Renal cortical epithelial cell (primary cell): ENCODE measurements at places on chromosomes 11 and 22. TPM values are rescaled to one million over a fixed set of nuclear protein-coding genes. Genes with fewer than 3 reads are reported as not detected.

DNA sequence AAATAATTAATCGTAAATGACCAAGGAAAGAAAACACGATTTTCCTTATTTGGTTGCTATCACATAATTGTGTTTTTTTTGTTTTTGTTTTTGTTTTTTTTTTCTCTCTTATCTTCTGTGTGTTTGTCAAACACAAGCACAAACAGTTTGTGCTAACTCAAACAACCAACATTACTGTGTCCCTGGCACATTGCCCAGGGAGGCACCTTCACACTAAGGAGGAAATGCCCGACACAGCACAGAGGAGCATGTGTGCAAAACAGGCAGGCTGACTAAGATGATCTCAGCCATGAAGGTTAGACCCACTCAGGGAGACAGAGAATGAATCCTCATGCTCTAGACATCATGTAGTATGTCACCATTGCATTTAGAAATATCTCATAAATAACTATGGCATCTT lies 130.1 kb downstream of the SOX6 start:
- peak; percentile 83 for DNase-seq

- DNase-seq, result no peak
Measured at GRCh38 chr22:47879346-47879745, 1116.9 kb downstream of the TBC1D22A start.

DNA sequence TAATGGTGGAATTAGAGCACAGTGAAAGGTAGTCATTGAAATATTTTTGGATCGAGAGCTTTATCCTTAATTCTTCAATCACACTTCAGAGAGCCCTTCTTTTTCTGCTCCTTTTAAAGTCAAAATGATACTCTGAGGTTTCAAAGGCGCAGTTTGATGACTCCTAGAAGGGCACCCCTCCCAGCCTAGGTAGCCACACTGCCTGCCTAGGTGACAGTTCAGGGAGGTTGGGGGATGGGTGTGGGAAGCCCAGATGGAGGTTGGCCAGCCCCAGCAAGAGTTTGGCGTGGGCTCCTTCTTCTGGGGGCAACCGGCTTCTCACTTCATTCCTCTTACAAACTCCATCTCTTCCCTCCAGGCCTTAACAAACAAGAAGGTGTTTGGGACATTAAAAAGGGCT lies 28.6 kb upstream of the PHF21A start:
- DNase-seq, result no peak

- DNase-seq, result no peak
Measured at GRCh38 chr11:367956-368413, 1.3 kb upstream of the B4GALNT4 start.

DNA sequence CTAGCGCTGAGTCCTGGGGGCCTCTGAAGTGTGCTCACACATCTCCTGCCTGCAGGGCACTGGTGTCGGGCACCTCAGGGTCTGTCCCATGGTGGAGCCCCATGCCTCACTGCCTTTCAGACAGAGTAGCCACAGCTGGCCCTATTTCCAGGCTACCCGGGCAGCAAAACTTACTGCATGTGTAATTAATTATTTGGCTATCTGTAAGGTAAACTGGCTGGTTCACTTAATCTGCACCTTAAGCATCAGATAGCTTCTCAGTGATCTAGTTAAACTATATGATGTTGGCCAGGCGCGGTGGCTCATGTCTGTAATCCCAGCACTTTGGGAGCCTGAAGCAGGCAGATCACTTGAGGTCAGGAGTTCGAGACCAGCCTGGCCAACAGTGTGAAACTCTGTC lies 5.3 kb downstream of the PNPLA3 start:
- no peak for DNase-seq

GRCh38 chr11:76238551-76238950 lies 32.2 kb upstream of the WNT11 start:
- no peak for DNase-seq

DNA sequence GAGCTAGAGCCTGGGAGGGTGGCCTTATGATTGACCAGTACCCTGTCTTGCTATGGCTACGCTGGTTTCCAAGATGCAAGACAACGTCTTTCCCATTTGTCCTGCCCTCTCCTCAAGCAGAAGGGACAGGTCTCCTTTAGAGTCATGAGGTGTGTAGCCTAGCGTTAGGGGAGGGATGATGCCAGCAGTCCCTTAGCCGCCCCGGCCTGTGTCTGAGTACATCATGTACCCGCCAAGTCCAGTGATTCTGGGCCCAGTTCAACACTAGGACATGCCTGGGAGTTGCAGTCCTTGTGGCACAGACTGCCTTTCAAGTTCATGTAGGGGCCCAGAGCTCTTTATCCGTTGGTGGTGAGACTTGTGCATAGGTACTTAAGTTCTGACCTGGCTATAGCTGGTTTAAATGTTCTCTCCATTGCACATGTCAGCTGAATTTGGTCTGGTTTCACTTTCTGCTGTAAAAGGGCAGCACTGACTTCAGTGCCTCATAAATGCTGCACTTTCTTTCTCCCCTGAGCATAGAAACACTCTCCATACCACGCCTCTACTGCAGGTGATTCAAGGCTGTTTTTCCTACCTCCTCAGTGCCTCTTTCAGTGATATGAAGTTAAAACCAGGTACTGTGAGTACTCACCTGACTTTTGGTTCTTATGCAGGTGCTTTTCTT lies 151.1 kb downstream of the METTL15 start:
- DNase-seq, result no peak

DNA sequence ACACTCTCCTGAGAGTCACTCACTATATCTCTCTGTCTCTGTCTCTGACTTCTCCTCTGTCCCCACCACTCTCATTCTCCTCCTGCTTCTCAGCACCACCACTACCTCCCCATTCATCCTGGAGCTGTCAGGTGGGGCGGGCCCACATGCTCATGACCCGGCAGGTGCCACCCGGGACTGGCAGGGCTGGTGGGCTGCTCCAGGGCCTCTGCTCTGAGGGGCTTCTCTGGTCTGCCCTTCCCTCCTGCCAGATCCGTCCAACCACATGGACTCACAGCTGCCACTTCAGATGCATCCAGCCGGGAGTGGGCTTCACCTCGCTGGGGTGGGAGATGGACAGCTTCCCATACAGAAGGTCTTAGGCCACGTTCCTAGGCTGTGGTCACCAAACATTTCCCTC lies 4.8 kb upstream of the EMID1 start:
- no peak for DNase-seq

- DNase-seq, result no peak
Measured at GRCh38 chr11:69335007-69335780, 41.2 kb downstream of the MYEOV start.

- no peak for DNase-seq
Measured at GRCh38 chr11:1747753-1748635, 2.4 kb downstream of the IFITM10 start.

DNA sequence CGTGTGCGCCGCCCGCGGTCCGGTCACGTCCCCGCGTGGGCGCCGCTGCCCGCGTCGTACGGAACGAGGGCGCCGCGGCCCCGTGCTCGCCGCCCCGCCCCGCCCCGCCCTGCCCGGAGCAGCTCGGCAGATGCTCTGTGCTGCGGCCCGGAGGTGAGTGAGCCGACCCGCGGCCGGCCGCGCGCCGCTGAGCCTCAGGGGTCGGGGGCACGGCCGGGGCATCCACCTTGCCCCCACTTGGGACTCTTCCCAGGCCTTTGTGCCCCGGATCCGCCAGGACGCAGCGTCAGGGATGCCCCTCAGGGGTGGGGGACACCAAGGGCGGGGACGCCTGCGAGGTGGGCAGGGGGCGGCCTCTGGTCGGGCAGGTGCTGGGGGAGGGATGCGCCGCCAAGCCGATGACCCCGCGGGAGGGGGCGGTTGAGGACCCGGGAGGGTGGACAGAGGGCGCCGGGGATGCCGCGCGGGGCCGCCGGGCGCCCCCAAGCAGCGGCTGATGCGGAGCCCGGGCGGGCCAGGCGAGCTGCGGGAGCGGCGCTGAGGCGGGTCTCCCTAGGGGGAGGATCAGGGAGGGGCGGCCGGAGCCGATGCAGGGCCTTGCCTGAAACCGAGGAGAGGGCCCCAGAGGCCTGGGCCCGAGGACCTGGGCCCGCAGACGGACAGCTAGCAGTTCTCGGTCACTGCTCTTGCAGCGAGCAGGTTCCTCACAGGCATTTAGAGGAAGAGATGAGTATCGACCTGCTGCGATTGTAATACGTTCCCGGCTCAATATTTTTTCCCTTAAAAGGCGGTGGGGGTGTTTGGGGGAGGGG lies at the start of gene GNAZ:
Gene GNAZ (plus strand): TSS at position 102 of the 812 bp plus-strand sequence. CDS start 25,177 bp downstream, outside the sequence.
- no peak for DNase-seq

- DNase-seq, result no peak
Measured at GRCh38 chr22:24205438-24206195, 24.3 kb downstream of the SUSD2 start.

DNA sequence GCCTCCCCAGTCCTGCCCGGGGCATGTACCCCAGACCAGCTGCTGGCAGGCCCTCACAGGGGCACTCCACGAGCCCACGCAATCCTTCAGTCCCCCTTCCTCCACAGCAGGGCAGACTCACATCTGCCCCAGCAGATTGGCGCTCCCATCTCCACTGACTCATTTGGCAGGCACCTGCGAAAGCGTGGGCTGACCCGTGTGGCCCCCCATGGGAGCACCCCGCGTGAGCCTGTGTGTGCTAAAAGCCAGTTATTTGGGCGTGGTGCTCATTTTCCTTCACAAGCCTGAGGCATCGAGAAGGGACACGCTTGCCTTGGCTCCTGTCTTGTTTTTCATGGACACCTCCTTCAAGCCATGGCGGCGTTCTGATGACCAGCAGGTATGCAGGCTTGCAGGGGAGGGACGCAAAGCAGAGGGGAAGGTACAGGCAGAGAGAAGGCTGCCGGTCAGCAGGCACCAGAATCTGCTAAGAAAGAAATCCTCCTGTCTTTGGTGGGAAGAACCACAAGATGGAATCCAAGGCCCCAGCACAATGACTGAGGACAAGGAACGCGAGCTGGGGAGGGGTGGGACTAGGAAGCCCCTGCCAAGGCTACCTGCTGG lies 8.6 kb downstream of the NECTIN1 start:
- no peak for DNase-seq

GRCh38 chr11:19595840-19596751 lies 116.5 kb upstream of the NAV2 start:
- DNase-seq, result peak; percentile 13

GRCh38 chr11:1485504-1485885 lies 1.1 kb downstream of the MOB2 start:
- DNase-seq, result no peak

DNA sequence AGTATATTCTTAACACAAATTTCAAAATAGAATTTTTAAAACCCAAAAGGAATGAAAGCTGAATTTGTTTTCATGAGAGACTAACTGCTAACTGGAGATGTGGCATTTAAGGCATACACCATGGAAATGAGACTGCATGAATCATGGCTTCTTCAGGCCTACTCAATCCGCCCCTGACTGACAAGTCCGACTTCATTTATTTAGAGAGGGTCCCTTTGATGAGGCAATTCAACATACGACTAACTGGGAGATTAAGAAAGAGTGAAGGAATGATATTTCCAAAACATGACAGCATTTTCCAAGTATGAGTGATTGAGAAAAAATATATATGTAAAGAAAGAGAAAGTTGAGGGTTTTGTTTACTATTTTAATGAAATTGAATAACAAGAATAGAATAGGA lies 720.1 kb downstream of the DLG2 start:
- DNase-seq, result no peak

- DNase-seq, result peak; percentile 70
Measured at GRCh38 chr11:78000193-78000592, 5.7 kb upstream of the INTS4 start.

- DNase-seq, result no peak
Measured at GRCh38 chr22:35506259-35506570, 34.4 kb upstream of the RASD2 start.

- no peak for DNase-seq
Measured at GRCh38 chr22:40676644-40677043, 2.6 kb upstream of the MCHR1 start.

DNA sequence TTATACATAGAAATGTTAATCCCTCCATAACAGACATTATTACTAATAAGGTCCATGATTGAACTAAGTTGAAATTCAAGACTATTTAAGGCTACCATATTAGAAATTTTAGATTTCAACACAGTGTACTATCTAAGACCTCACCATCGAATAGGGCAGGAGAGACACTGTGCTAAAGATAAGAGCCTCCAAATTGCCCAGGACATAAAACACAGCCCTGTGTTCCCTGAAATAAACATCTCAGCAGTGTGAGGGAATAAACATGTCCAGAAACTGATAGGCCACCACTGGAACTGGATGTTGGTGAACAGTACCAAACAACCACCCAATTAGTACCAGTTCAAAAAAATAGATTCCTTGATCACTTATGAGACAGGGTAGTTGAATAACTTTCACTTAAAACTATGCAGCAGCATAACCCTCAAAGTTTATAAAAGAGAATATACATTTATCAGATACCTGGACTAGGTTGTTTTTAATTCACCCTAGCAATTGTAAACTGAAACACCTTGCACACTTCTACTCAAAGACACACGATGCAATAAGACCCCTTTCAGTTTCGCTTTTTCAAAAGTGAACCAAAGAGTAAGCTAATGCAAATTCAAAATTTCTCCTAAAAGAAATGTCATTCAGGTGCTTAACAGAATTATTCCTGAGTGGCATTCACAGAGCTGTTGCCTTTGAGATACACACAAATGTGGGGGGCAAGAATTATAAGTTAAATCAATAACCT lies 34.3 kb downstream of the USP28 start:
- no peak for DNase-seq

DNA sequence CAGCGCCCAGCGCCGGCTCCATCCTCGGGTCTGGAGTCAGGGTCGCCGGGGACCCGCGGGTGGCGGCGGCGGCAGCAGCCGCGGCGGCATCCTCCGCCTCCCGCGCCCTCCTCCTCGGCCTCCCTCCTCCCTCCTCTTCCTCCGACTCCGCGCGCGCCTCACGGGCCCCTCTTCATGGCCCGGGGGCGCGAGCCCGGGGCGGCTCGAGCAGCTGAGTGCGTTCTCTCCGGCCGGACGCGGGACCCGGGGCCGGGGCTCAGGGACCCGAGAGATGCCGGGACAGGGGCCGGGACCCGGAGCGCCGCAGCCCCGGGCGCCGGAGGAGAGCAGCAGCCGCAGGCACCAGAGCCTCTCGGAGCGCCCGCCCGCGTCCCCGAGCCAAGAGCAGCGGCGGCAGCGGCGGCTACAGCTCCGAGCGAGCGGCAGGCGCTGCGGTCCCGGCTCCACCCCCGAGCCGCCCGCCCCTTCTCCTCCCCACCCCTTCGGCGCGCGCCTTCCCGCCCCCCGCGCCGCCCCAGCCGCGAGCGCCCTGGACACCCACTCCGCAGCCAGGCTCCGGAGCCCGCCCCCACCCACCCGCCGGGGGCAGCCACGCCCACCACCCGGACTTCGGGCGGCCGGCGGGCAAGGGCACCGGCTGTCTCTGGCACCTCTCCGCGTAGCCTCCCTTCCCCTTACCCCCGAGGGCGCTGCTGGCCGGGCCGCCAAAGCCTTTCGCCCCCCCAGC lies at the start of gene CHST1:
Gene CHST1 (minus strand): TSS at position 417 of the 727 bp plus-strand sequence. CDS start 14,699 bp downstream, outside the sequence.
- DNase-seq, result no peak

The GAL3ST3 gene
- 0.87 and 1.8 TPM in 2 replicates for total RNA-seq

The GP1BB gene
- not detected in 2 replicates for total RNA-seq

The TENM4 gene
- 59.6 and 306 TPM in 2 replicates for total RNA-seq

The APOA5 gene
- total RNA-seq, result not detected in 2 replicates

The ART1 gene
- total RNA-seq, result not detected in 2 replicates

The CABP4 gene
- total RNA-seq, result not detected in 2 replicates

The TRPM5 gene
- total RNA-seq, result 0.05 TPM in 1 of 2 replicates, not detected in the other

The C11orf16 gene
- total RNA-seq, result not detected in 2 replicates

The GPHA2 gene
- total RNA-seq, result not detected in 2 replicates

The SAC3D1 gene
- 11.3 and 13.4 TPM in 2 replicates for total RNA-seq

The TMPRSS5 gene
- total RNA-seq, result not detected in 2 replicates

The OR6A2 gene
- 0.50 TPM in 1 of 2 replicates, not detected in the other for total RNA-seq

The PGR gene
- total RNA-seq, result under 0.01 and 0.05 TPM in 2 replicates

The ANKK1 gene
- total RNA-seq, result 0.15 TPM in 1 of 2 replicates, not detected in the other

The MPPED2 gene
- 0.10 TPM in 1 of 2 replicates, not detected in the other for total RNA-seq
